Activated CD8-positive, alpha-beta T cell treated with anti-CD3 and anti-CD28 coated beads, Interleukin-2, amount 10 ng/mL, durations not matched to agents 7 days and 5 days (primary cell): ENCODE measurements at places on chromosomes 5 and 9.
A peak's percentile ranks its signal among the peaks of the same experiment; 100 is the strongest.

- no peak overlapping the region for H3K4me3 ChIP-seq
- H3K27me3 ChIP-seq: no peaks in the 10 kb centered on the region
- H3K27ac ChIP-seq: no peak overlapping the region
These were observed 14.4 kb downstream of the CCNI2 start for GRCh38 chr5:132761321-132762240.

- H3K36me3 ChIP-seq: no peaks in the 10 kb centered on the region
- H3K4me1 ChIP-seq: no peaks in the 10 kb centered on the region
- DNase-seq: no peak
- H3K27me3 ChIP-seq: no peaks in the 10 kb centered on the region
- no peak overlapping the region for H3K4me3 ChIP-seq
These were observed 28.5 kb downstream of the GLRA1 start for GRCh38 chr5:151896031-151896691.

- no peak for DNase-seq
- no peaks in the 10 kb centered on the region for H3K4me1 ChIP-seq
- peaks cover 5% of the 10 kb centered on the region for H3K27me3 ChIP-seq
- H3K36me3 ChIP-seq: no peaks in the 10 kb centered on the region
These were observed 29.3 kb upstream of the UBE2QL1 start for GRCh38 chr5:6419340-6419852.

DNA sequence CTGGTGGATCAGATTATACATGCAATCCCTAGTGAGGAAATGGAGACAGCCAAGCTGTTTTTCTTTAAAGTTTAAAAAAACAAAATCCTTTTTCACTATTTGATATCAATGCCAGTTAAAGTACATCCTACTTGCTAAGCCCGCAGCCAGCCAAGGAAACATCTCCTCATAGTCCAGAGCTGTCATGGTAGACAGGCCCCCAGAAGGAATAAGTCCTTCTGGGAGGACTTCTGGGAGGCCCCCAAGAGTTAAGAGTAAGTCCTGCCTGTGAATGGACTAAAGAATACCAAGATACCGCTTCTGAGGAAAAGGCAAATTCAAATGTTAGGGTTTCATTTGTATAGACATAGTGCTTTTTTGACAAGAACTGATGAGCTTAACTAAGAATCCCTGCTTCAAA, 38.3 kb downstream of the MOCS2 start:
- peaks cover 4% of the 10 kb centered on the region for H3K27me3 ChIP-seq
- no peak overlapping the region for H3K27ac ChIP-seq
- no peak overlapping the region for H3K4me3 ChIP-seq
- DNase-seq: no peak
- H3K36me3 ChIP-seq: peaks cover 58% of the 10 kb centered on the region

GRCh38 chr9:119884438-119884837, 515.2 kb upstream of the BRINP1 start:
- DNase-seq: no peak
- no peaks in the 10 kb centered on the region for H3K27me3 ChIP-seq
- H3K36me3 ChIP-seq: no peaks in the 10 kb centered on the region
- H3K4me3 ChIP-seq: no peak overlapping the region

GRCh38 chr5:139561655-139562451, 714 bp downstream of the UBE2D2 start:
- H3K4me1 ChIP-seq: peaks cover 44% of the 10 kb centered on the region
- no peaks in the 10 kb centered on the region for H3K27me3 ChIP-seq
- H3K4me3 ChIP-seq: peak overlapping the region; percentile 91
- H3K36me3 ChIP-seq: peaks cover 32% of the 10 kb centered on the region
- peak; percentile 60 for DNase-seq
